ENCODE measurements at places on chromosomes 5 and 9.
A peak's percentile ranks its signal among the peaks of the same experiment; 100 is the strongest.

DNA sequence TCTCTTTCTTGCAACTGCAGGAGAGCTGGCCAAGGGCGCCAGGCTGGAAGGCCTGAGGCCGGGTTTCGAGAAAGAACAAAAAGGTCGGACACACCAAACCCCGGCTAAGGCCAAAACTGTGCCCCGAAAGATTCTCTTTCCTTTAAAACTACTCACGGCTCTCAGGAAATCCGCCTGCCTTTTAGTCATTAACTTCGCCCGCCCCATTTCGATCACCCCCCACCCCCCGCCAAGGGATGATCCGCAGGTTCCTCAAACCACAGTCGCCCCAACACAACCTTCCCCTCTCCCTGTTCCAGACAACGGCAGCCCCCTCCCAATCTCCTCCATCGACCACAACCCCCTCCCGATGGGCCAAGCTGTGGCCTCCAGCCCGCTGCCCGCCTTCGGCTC, 536 bp downstream of the FEM1C start:
- peak; percentile 61 for DNase-seq

DNA sequence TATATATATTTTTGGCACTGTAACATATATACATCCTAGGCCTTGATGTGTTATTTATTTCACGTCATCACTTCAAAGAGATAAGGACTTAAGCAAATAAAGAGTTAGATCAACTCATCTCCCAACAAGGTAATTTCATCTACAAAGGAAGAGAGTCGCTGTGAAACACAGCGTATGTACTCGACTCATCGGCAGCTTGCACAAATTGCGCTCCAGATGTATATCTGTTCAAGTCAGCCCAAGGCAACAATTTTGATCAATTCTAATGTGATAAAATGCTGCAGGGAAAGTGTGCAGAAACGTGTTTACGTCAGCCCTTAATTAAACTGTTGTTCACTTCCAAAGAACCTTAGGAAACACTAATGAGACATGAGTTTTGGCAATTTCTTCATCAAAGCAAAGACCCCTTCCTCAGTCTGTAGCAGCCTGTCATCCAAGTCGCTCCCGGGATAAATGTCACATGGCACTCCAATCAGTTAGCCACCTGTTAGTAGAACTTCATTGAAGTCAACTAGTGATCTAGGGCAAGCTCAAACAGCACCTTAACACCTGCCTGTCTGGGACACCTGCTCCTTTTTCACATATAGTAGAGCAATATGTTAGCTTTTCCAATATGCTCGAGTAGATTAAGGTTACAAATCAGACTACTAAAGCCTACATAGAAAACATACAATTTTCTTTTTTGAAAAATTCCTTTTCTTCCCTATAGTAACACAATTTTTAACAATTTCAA, 182.4 kb downstream of the NFIB start:
- DNase-seq, result no peak

DNA sequence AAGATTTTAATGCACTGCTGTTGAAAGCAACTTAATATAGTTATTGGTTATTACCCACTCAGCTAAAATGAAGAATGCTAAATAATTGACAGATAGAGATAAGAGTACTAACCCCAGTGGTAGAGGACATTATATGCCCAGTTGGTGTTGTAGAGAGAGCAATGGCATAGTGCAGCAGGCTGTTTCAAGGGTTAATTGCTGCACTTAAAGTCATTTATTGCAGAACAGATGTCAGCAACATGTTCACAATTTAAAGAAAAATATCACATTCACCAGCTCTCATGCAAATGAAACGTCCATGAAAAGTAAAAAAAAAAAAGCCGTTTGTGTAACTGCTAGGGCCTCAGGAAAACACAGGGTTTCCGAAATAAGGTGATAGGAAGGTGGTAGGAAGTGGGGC, 254.6 kb downstream of the MTRR start:
- no peak for DNase-seq

- DNase-seq, result no peak
Measured at GRCh38 chr5:22306011-22306410, 547.1 kb downstream of the CDH12 start.

GRCh38 chr5:98771382-98772109, 1.9 kb upstream of the RGMB start:
- DNase-seq, result no peak

GRCh38 chr5:127930311-127930710, 153.3 kb upstream of the SLC12A2 start:
- no peak for DNase-seq

- DNase-seq, result no peak
Measured at GRCh38 chr5:101675510-101676219, 620.4 kb downstream of the SLCO4C1 start.

- DNase-seq, result no peak
Measured at GRCh38 chr5:180354966-180355365, 1.8 kb upstream of the GFPT2 start.

GRCh38 chr9:98829766-98830165, 22.3 kb downstream of the GALNT12 start:
- no peak for DNase-seq

DNA sequence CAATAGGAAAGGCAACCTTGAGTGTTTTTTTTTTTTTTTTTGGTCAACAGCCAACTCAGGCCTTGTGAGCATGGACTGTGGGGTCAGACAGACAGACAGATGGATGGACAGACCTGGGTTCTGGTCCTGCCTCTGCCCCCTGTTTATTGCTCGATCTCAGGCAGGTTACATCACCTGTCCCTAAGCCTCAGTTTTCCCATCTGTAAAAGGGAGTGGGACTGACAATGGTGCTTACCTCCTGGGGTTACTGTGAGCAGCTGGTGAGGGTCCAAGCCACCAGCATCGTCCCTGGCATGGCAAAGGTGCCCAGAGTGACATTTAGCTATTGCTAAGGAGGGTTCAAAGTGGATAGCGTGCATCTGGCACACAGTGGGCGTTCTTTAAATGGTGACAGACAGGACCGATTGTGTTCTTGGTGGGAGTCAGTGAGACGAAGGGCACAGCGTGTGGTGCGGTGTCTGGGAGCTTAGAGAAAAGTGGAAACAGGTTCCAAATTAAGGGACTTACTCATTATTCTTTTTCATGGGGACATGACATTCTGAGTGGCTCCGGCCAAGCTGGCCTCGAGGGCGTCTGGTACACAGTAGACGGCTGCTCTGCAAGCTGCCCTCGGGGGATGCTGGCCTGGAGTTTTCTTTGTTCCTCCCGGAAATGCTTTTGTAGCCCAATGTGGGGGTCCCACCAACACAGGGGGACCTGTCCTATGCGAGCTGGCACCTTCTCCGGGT, 72.1 kb downstream of the COL27A1 start:
- DNase-seq, result no peak

DNA sequence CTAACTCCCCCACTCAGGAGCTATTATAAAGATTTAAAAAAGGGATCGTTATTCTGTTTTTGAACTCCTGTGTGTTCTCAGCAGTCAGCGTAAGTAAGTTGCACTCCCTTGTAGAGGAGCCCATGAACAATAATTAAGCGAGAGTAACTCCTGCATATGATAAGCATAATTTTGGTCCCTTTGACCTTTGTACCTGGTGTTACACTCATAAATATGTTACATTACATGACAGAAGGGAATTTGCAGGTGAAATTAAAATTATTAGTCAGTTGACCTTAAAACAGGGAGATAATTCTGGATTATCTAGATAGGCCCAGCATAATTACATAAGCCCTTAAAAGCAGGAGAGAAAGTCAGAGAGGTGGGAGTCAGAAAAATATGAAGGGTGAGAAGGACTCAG, 197.3 kb downstream of the KCTD16 start:
- no peak for DNase-seq

- DNase-seq, result no peak
Measured at GRCh38 chr9:31321256-31321655, 1063.2 kb upstream of the ACO1 start.

GRCh38 chr5:1005249-1005851, 3.3 kb upstream of the NKD2 start:
- DNase-seq, result peak; percentile 48

- no peak for DNase-seq
Measured at GRCh38 chr5:44252545-44252944, 136.7 kb downstream of the FGF10 start.

GRCh38 chr5:132102101-132102701, 28.6 kb downstream of the CSF2 start:
- DNase-seq, result no peak

DNA sequence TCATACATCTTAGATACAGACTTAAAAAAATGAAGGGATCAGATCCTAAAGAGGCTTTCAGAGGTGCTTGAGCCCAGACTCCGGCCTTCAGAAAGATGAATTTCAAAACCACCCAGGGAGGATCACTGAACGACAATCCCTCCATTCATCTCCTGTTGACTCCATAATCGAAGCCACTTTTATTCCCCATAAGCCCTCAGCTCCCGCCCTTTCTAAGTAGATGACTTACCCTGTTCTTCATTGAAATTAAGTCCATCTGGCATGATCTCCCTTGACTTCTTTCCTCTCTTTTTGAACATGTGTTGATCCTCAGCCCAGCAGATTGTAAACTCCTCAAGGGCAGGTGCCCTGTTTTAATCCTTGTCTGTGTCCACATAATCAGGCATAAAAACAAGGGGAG, 50.8 kb upstream of the ASTN2 start:
- DNase-seq, result no peak

DNA sequence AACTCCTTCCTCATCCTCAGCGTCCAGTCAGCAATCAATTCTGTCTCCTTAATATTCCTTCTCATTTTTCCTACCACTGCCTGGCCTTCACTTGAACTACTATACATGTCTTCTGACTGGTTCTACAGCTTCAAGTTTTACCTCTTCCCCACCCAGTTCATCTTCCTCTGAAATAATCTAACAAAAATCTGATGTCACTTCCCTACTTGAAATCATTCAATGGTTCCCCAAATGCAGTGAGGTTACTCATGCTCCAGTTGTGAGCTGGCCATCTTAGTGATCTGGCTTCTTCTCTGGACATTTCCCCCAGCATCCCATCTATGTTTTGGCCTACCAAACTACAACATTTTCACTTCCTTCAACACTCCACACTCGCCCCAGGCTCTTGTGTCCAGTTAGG, 14.9 kb upstream of the TMEM267 start:
- DNase-seq, result no peak

DNA sequence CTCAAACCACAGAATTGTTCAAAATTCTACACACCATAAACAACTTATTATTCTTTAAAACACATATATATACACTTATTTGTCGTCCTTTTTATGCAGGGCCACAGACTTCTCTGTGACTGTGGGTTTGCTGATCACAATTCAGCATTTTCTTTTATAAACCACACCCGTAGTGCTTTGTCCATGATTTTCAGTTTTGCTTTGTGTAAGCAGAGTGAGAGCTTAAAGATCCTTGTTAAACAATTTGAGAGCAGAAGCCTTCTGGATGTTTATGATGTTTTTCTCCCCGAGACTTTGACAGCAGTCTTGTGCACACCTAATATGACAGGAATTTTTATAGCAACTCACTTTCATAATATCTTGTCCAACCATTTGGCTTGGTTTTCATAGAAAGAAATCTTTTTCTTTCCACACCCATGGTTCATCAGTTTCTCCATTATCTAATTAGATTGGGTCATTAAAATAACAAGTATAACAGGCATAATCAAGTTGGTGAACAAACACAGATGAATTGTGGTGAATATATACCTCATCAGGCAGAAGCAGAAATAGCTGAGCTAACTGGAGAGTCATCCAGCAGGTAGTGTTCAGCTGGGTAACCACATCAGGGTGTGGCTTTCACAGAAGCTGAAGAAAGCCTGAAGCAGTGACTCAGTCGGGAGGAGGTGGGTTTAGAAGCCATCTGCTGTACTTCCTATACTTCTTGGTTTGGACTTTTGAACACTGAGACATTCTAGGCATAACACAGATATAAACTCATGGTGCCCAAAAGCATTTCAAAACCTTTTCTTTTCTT, 232.8 kb downstream of the DOCK8 start:
- DNase-seq, result no peak

Measured in Right ventricle myocardium superior (tissue), 1 donor.